Posterior vena cava (tissue), 2 donors: ENCODE measurements at places on chromosomes 1 and 21. TPM values are rescaled to one million over a fixed set of nuclear protein-coding genes. Genes with fewer than 3 reads are reported as not detected.

DNA sequence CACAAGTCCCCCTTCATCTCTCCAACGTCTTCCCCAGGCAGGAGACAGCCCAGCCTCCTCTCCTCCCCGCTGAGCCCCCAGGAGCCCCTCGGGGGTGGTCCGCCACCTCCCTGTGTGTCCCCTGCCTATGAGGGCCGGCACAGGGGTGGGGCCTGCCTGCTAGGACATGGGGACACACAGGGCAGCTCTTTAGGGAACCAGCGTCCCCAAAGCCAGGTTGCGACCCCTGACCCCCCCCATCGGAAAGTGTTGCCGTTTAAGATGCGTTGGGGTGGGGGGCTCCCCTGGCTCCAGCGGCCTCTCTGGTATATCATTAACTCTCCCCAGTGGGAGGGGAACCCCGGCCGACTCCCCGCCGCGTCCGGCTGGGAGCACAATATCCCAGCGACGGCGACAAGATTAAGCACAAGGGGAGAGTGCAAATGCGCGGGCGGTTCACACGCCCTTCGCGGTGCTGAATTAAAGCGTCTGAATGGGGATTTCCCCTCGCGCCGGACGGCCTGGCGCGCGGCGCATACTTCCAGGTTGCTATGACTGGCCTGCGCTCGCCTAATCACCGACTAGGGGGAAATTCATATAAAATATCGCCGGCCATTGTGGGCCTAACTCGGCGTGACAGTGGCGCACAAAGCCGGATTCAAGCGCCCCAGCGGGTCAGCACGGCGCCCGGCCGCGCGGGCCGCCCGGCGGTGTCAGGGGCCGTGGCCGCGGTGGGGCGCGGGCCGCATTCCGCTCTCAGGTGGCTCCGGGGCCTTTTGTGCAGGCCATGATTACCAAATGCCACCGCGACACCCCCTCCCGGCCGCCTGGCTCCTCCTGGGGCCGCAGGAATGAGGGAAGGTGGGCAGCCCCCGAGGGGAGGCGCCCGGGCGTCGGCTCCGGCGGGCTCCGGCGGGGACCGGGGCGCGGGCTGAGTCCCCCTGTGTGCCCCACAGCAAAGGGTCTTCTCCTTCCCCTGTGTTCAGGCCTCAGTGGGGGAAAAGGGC lies 30.9 kb downstream of the WNT3A start:
- peak; percentile 77 for DNase-seq

DNA sequence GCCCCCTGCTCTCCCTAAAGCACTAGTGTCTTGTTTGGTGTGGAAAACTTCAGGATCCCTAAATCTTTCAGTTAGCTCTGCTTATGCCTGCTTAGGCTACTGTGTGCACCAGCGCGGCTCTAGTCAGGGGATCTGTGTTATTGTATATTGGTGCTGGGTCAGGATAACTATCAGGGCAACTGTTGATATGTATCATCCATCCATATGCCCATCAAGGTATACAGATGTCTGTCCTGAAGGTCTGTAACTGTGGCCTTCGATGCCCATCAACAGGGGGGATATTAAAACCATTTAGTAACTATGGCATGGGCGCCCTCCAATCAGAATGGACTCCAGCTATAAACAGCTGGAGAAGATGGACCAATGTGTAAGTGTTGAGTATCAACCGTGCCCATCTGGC lies 12.4 kb downstream of the NT5C1A start:
- no peak for DNase-seq

- DNase-seq = no peak
Observed at GRCh38 chr1:208261874-208262273, 17.7 kb upstream of the PLXNA2 start.

The GBP7 gene
- not detected for total RNA-seq
